D721Med (cell line): ENCODE measurements at places on chromosomes 5 and 9.

DNA sequence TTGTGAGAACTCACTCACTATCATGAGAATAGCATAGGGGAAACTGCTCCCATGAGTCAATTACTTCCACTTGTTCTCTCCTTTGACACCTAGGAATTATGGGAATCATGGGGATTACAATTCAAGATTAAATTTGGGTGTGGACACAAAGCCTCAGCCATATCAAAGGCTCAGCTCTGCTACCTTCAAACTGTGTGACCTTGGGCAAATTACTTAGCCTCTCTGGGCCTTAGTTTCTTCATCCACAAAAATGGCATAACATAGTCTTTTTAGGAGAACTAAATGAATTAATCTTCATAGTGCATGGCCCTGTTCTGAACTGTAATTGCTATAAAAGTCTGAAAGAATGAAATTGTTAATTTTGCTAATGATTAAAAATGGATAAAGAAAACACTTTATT is 18.3 kb upstream of the CARTPT start:
- DNase-seq = no peak

- no peak for DNase-seq
Measured at GRCh38 chr5:55338810-55339243, 31.0 kb downstream of the MTREX start.

DNA sequence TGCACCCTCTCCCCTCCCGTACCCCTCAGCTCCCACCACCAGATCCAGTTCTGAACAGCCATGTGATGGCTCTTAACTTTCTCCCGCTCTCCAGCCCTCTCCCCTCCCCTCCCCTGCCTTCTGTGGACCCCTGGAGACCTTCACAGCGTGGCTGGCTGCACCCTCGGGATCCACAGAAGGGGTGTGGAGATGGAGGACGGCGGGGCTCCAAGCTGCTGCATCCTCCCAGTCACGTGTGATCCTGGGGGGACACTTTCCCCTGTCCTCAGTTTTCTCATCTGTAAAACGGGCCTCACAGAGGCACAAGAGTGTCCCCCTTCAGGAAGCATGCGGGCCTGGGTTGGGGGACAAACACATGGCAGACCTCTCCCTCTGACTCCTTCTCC is 276.0 kb upstream of the MVB12B start:
- no peak for DNase-seq

GRCh38 chr5:173114536-173114935 is 29.8 kb upstream of the BNIP1 start:
- no peak for DNase-seq

GRCh38 chr5:40446910-40447309 is 232.8 kb upstream of the PTGER4 start:
- DNase-seq = no peak
